ELR (cell line): ENCODE measurements at places on chromosomes 16 and 17.

- DNase-seq = peak; percentile 64
Measured at GRCh38 chr16:30927789-30928378, 4.5 kb downstream of the FBXL19 start.

GRCh38 chr16:68866933-68867332 lies 23.6 kb downstream of the TANGO6 start:
- no peak for DNase-seq

DNA sequence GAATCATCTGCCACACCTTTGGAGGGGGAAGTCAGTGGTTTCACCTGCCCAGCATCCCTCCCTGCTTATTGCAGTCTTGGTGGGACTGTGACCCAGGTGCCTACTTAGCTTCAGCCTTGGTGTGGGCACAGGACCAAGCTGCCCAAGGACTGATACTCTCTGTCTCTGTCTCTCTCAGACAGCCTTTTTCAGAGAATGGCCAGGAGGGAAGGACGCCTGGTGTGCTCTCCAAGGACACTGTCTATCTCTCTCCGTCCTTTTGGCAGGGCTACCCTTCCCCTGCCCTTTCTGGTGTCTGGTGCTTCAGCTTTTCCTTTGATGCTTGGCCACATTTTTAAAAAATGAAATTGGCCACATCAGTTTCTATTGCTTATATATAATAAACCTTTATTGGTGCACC lies 19.6 kb downstream of the PIK3R6 start:
- no peak for DNase-seq

DNA sequence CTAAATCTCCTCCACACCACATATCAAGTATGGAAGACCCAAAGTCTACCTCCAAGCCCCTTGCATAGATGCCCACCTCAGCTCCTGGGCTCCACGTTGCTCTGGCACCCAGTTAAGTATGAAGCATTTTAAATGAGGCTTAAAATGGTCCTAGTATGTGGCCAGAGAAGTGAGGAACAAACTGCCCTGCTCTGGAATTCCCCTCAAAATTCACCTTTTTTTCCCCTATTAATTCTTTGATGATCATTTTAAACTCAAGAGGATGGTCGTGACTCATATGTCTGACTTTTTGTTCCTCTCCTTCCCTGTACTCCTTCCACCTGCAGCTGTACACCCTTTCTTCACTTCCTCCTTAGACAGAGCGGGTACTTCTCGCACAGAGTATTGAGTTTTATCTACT lies 234.5 kb upstream of the MYOCD start:
- DNase-seq = no peak

GRCh38 chr16:4380119-4381063 lies 8.7 kb downstream of the VASN start:
- DNase-seq = peak; percentile 31

GRCh38 chr17:53150101-53150698 lies 672.5 kb upstream of the KIF2B start:
- peak; percentile 51 for DNase-seq

DNA sequence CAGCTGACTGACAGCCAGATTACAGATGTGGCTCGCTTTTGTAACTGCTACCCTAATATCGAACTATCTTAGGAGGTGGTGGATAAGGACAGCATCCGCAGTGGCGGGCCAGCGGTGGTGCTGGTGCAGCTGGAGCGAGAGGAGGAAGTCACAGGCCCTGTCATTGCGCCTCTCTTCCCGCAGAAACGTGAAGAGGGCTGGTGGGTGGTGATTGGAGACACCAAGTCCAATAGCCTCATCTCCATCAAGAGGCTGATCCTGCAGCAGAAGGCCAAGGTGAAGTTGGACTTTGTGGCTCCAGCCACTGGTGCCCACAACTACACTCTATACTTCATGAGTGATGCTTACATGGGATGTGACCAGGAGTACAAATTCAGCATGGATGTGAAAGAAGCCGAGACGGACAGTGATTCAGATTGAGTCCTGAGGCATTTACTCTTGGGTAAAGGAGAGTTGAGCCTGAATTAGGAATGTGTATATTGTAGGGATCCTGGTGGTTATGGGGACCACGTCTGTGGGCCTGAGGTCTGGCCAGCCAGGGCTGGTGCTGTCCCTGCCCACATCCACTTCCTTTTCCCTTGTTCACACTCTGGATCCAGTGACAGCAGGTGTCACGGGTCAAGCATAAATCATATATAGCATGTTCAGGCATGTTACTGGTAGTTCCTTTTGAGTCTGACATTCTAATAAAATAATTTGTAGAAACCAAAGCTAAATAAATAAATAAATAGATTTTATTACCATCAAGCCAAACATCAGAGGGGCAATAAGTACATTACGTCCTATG lies 89.0 kb upstream of the SMURF2 start:
- no peak for DNase-seq

GRCh38 chr16:12753203-12754023 lies 50.3 kb downstream of the CPPED1 start:
- no peak for DNase-seq

DNA sequence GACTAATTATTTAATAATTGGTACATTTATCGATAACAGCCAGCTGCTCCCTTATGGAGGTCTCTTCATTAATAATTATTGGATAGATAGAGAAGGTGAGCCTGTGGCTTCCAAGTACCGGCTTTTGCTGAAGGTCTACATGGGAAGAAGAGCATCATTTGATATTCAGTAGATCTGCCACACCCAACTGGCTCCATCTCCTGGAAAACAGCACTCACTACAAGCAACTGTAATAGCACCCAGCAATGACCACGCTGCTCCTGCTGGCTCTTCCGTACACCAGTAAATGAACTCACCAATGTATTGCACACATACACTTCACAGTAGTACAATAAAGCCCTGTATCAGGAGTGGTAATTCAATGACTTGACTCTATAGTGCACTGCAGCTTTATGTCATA lies 19.5 kb downstream of the MARVELD3 start:
- DNase-seq = peak; percentile 56

DNA sequence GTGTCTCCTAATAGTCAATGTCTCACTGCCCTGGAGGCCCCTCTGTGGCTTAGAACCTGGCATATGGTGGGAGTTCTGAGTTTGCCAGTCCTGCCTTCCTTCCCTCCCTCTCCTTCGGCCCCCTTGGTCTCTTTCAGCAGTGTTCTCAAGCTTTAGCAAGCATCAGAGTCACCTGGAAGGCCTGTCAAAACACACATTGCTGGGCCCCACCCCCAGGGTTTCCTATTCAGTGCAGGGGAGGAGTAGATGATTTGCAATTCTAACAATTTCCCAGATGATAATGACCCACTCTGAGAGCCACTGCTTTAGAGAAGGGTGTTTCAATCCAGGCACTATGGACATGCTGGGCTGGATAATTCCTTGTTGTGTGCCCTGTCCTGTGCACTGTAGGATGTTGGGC lies 26.4 kb upstream of the TMEM220 start:
- no peak for DNase-seq

DNA sequence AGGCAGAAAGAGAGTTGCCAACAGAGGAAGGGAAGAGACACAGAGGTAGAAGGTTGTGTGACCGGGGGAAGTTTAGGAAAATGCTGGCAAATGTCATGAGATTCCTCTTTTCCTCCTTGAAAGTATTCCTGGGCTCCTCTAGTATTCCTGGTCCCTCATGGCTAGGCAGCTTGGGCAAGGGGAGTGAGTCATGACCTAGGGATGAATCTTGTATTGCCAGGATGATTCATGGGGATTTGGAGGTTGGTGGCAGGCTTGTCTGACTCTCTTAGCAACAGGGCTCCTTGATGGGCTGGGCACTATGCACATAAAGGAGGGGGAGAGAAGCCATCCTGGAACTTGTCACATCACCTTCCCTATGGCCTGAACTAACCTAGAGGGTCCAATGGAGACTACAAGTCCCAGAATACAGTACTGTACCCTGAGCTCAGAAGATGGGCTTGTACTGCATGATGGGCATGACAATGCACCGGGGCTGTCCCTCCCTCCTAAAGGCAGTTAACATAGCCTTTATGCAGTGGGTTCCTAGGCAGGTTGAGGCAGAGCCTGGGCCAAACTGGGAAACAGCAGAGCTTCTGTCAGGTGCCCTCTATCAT lies 2.1 kb upstream of the SEZ6 start:
- DNase-seq = peak; percentile 77

GRCh38 chr16:65495106-65495505 lies 373.2 kb upstream of the CDH11 start:
- no peak for DNase-seq

DNA sequence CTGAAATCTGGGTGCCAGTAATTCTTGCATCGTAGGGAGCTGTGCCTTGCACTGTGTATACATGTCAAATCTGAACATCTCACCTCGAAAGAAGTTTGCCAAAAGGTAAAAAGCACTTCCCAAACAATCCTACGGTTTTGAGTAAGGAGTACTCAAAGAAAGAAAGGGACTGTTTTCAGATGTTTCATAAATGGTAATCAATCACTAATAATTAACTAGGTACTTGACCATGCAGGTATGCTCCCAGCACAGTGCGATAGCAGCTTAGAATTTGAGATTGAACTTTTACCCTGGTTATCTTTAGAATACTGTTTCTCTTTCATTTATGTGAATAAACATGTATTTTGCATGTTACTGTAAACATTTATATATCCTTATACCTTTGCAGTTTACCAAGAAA lies 39.0 kb downstream of the PRKCA start:
- DNase-seq = no peak

DNA sequence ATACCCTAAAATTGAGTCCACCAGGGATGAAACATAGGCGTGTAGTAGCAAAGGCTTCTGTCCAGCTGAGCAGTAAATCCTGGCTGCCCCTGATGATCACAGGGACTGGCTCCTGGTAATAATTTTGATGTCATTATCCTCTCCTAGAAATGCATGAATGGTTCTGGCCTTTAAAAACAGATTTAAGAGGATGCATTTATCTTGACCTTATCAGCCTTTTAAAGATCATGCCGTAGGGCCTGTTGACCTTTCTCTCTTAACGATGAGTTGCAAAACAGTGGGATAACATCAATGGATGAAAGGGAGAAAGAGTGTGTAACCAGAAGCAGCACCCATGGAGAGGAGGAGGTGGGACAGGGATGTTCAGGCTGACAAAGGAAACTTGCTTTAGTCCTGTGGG lies 128.5 kb downstream of the CA10 start:
- DNase-seq = no peak

- peak; percentile 60 for DNase-seq
Measured at GRCh38 chr17:4074831-4075495, 67.9 kb downstream of the ZZEF1 start.

DNA sequence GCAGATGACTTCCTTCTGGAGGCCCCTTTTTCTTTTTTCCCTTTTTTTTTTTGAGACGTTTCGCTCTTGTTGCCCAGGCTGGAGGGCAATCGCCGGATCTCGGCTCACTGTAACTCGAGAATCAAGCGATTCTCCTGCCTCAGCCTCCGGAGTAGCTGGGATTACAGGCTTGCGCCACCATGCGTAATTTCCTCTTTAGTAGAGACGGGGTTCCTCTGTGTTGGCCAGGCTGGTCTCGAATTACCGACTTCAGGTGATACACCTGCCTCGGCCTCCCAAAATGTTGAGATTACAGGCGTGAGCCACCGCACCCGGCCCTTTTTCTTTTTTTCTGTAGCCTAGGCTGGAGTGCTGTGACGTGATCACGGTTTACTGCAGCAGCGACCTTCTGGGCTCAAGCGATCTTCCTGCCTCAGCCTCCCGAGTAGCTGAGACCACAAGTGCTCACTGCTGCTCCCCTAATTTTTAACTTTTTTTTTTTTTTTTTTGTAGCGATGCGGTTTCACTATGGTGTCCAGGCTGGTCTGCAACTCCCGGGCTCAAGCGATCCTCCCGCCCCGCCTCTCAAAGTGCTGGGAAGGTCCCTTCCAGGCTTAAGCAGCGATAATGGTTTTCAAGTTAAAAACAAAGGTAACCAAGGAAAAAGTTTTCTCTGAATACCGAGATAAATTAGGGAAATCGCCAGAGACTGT lies 956 bp upstream of the IST1 start:
- DNase-seq = peak; percentile 77

- no peak for DNase-seq
Measured at GRCh38 chr17:11412654-11413053, 171.6 kb downstream of the SHISA6 start.

GRCh38 chr16:65769776-65770438 lies 596.6 kb upstream of the CDH5 start:
- DNase-seq = no peak

GRCh38 chr16:77288222-77288621 lies 89.0 kb downstream of the SYCE1L start:
- DNase-seq = peak; percentile 89

- no peak for DNase-seq
Measured at GRCh38 chr16:81547194-81547938, 102.8 kb downstream of the CMIP start.

GRCh38 chr17:72056727-72057290 lies 64.0 kb upstream of the SOX9 start:
- DNase-seq = peak; percentile 8

DNA sequence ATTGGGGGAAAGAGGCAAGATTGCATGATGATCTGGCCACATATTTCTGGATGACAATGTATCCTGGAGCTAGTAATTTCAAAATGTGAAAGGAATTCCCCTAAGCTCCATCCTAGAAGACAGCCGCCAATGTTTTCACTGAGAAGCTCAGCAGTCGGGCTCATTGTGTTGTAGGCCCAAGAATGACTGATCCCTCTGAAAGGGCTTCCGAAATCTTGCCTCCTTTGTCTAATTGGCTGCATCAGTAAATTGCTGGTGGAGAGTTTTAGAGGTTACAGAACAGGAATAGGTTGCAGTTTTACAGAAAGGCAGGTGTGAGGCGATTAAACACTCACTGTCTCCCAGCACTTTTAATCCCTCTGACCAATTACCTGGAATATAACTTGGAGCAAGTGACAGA lies 464.1 kb upstream of the SALL1 start:
- DNase-seq = no peak

DNA sequence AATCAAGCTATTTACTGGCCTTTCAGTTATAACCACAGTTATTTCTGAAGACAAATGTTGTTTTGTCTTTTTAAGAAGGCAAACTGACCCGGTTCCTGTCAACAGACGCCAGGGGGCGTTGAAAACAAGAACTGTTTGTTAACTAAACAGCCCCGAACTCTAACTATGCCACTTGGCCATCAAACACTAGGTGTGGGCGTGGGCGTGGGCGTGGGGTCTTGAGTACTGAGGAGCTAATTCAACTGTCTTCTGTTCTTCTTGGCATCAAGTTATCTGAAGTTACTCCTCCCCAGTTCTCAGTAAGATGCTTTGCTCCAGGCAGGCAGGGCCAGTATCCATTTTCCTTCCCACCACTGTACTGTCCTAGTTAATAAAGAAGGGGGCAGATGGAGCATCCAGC lies 63.3 kb upstream of the MTMR4 start:
- peak; percentile 81 for DNase-seq

DNA sequence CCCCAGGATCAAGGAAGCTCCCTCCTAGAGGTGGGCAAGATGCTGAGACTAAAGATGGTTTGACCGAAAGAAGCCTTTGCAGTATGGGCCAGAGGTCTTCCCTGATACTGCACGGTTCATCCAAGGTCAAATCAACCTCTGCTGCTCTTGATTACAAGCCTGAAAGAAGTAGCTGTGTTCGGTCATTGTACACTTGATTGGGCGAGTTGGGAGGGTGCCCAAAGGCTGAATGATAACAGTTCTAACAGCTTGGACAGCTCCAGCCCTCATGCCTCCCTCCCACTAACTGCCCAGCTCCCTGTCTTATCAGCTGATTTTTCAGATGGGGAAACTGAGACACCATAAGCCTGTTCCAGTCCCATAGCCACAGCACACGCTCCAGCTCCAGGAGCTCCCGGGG lies 42.8 kb downstream of the ABCC12 start:
- DNase-seq = no peak
